Glomerular endothelial cell (primary cell): ENCODE measurements at places on chromosomes 12 and 14.

DNA sequence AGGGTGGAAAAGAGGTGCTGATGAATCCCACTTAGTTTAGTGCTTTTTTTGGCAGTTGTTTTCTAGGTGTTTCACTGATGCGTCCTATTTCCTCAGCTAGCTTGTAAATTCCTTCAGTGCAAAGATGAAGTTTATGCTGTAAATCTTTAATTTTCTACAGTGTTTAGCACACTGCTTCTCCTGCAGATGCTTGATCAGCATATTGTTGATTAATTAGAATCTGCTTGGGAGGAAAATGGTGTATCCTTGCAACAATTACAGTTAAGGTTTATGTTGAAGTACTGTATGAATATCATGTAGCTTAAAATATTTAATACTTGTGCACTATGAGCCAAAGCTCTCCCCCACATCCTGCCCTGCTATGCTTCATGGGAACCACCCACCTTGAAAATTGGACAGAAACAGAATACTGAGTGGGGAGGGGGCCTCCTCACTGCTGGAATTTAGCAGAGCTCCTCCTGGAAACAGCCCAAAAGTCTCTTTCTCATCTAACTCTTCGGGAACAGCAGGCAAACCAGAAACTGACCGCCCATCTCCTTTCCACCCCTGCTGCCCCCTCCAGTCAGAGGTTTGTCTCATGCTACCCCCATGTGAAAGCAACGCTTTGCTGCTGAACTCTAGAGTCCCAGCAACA is 20.3 kb upstream of the DHRS4 start:
- no peak for DNase-seq

DNA sequence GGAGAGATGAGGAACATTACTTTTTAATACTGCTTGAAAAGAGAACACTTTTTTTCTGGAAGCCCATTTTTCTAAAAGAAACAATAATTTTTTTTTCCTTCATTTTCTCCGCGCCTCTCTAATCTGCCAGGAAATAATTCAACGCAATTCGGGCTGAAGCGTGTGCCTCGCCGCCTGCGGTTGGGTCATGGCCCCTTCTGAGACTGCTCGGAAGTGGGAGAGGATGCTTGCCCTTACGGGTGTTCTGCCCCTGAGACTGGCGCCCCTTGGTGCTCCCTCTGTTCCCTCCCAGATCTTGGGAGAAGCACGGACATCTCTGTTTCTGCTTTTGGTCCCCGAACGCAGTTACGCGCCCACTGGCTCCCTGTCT is 332 bp upstream of the TBC1D30 start:
- no peak for DNase-seq

DNA sequence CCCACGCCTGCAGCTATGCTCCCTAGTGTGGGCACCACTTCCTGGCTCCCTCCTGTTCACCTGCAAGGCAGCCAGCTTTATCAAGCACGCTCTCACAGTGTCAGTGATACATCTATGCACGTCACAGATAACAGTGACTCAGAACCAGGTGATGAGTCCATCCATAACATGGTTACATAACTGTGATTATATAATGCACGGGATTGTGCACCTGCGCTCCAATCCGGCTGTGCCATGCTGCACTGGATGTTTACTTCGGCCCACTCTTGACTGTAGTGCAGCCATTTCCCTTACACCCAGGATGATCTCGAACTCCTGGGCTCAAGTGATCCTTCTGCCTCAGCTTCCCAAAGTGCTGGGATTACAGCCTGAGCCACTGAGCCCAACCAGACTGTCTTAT is 38.4 kb upstream of the CEP83 start:
- DNase-seq = no peak

DNA sequence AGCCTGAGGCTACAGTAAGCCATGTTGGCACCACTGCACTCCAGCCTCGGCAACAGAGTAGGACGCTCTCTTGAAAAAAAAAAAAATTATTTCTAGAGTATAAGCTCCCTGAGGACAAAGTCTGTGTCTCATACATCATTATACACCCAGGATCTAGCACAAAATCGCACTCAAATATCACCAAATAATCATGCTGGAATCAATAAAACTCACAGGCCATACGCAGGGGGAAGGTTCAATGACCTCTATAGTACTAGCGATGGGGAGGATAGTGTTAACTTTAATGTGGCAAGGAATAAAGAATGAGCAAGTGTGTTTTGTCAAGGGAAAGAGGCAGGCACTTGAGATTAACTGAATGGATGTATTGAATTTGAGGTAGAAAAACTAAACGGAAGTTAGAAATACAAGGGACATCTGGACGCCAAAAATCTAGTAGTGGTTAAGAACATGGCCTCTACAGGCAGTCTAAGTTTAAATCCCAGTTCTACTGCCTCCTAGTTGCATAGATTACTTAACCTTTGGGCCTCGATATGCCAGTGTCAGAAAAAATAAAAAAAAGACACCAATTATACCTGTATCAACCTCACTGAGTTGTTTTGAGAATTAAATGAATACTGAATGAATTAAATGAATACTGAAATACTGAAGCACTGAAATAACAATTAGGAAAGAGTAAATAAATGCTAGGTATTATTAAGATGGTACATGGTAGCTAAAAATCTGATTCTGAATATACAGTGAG is 4.4 kb upstream of the AP4S1 start:
- no peak for DNase-seq

GRCh38 chr12:7361265-7361664 is 57.4 kb downstream of the ACSM4 start:
- DNase-seq = no peak

GRCh38 chr12:88144546-88145468 is 2.7 kb downstream of the TMTC3 start:
- no peak for DNase-seq

DNA sequence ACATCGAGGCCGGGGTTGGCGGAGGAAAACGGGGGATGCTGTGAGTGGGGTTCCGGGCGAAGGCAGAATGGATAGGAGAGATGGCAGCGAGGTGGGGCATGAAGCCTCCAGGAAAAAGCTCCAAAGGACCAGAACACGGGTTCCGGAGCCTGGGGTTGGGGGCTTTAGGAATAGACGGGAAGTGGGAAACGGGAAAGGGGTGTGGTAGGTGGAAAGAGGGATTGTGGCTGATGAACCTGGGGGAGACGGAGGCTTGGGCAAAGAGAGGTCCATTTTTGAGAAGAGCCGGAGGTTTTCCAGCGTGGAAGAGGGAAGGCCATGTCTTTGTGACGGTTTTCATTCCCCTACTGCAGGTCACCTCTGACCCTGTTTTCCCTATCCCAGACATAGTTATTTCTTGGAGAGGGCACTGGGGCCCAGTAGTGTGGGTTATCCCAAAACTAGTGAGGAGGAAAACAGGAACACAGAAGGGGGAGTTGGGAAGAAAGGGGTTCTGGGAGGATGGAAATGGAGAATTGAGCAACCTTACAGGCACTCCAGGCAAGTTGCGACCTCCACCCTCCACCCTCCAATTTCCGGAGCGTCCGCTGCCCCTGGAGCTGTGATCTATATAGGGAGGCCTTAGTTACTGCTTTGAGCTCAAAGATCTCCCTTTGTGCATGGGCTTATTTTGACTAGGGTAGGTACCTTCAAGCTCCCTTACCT is 1.1 kb downstream of the ATN1 start:
- no peak for DNase-seq

DNA sequence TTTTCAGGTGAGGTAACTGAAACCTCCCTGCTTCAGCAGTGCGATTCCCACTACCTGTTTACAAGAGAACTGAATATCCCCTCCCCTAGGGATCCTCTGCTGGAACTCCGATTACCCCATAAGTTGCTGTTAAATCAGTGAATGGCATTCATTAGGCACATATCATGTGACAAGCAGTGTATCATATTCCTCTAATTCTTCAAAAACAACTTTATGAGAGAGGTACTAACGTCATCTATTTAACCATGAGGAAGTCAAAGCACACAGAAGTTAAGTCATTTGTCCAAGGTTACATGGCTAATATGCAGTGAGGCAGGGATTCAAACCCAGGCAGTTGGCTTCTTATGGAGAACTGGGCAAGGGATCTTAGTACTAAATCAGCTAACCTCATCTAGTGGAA is 43.9 kb upstream of the PCED1B start:
- no peak for DNase-seq

GRCh38 chr12:90823859-90824258 is 131.1 kb downstream of the CCER1 start:
- no peak for DNase-seq

GRCh38 chr12:68538726-68539614 is 71.7 kb upstream of the RAP1B start:
- DNase-seq = no peak

- no peak for DNase-seq
Measured at GRCh38 chr12:124477107-124477915, 90.1 kb downstream of the NCOR2 start.

DNA sequence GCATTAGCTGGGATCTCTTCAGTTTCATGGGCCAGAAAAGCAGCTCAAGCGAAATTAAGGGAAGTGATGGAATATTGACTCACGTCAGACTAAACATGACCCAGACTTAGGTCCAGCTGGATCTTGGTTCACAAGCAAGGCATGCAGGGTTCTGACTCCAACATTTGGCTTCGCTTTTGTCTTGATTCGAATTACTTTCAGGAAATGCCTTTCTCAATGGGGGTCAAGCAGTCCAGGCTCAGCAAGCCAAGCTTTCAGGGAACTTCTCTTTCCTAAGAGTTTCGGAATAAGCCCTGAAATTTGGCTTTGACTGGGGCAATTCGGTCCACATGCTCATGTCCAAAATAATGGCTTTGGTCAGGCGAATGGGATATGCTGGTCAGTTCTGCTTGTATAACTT is 678.7 kb upstream of the TMEM132C start:
- DNase-seq = no peak

GRCh38 chr12:27824126-27824842 is 44.2 kb upstream of the MANSC4 start:
- DNase-seq = no peak

DNA sequence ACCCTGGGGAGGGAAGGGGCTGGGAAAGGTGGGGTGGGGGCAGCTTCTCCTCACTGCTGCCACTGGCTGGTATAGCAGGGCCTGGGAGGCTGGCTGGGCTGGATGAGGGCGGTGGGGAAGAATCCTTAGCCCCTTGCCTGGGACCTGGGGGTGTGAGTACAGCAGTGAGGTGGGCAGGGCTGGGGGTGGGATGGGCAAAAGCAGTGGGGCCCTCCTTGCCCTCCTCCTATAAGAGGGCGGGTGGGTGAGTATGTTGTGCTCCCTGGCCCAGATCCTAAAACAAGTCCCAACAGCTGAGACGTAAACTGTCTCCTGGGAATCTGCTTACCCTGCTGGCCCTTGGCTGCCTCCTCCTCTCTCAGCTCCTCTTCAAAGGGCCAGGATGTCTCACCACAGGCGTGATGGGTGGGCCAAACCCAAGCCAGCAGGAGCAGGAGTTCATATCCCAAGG is 2.2 kb downstream of the NCKAP5L start:
- DNase-seq = no peak

DNA sequence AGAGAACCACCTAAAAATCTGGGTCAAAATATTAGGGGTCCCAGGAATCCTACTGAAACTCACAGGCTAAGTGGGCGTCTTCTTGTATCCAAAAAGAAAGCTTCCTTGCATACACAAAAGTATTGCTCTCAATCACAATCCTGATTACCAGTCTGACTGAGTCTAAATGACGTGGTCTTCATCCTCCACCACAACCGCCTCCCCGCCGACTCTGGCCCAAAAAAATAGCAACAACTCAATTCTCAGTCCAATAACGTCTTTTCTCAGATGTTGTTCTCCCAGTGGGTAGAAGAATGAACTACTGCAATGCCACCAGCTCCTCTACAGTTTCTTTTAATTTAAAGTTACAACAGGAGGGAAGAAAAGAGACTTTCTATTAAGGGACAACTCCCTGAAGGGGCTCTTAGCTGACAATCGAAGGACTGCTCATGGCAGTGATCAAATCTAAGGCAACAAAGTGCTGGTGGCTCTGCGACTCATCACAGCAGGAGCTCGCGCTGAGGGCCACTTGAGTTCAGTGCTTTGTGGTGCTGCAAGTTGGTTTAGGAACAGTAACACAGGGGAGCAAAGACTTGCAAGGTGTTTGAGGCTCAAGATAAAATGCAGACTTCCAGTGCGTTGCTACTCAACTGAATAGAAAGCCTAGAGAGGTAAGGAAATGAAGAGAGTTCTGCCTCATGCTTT is 394.1 kb downstream of the BCAT1 start:
- DNase-seq = no peak

DNA sequence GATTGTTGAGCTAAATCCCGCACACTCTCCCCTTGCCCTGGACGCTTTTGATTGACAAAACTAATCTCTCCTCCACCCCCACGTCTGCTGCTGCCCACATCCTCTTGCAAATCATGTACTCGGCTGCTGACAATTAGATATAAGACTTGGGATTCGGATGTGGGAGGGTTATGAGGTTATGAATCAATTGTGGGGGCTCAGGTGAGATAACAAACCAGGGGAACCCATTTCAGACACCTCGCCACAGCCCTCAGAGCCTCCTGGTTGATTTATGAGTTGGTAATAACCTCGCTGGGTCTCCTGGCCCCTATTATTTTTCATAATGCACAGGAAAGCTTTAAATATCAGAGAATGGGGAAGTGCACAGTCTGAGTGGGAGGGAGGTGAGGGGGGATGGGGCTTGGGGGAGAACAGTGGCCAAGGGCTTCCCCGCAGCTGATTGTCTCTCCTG is 449.9 kb downstream of the DPF3 start:
- DNase-seq = no peak

DNA sequence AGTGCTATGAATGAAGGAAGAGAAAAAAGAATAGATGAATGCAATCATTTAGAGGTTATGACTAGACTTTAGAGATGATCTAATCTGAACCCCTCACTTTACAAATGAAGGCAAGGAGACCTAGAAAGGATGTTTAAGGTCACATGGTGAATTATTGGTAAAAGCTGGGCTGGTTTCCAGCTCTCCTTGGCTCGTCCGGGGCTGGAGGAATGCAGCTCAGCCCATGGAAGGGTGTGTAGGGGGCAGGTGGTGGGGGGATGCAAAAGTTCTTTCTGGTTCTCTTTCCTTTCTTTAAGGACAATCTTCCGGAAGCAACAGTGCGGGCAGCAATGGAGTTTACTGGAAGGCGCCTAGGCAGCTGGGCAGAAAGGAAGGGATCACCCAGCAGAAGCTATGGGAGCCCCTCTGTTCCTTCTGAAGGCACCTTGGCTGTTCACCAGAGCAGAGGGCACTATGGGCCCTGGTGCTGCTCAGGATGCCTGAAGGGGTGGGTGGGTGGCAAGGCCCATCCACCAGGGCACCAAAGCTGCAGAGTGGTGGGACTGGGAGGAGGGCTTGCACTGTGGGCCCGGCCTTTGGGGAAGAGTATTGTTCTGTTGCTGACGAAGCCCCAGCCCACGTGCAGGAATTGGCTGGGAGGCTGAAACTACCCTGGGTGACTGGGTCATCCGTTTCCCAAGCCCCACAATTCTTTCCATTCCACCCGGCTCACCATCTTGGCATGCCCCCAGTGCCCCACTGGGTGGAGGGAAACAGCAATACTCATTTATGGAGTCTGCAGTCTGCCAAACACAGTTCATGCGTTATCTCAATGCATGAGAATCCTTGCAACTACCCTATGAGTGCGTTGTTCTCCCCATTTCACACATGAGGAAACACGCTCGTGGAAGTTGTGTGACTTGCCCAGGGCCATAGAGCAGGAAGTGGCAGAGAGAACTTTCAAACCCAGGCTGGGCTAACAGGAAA is 78.2 kb downstream of the IRF2BPL start:
- no peak for DNase-seq
